ENCODE measurements at places on chromosomes 1 and 21.

DNA sequence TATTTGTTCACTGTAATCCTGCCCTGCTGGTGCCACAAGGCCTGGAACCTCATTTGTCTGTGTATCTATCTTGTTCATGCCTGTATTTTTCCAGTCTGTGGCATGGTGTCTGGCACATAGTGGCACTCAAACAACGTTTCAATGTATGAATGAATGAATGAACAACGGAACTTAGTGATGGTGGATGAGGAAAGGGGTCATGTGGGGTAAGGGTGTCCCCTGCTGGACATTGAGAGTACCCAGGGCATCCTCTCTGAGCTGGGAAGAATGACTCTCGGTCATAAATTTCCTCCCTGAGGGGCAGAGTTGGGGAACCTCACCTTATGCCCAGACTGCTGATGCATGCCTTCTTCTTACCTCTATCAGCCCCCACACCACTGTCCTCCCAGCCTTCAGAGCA lies 18.9 kb upstream of the ZNF683 start:
- DNase-seq = peak; percentile 23

GRCh38 chr1:180646093-180646492 lies 14.3 kb downstream of the XPR1 start:
- DNase-seq = no peak

DNA sequence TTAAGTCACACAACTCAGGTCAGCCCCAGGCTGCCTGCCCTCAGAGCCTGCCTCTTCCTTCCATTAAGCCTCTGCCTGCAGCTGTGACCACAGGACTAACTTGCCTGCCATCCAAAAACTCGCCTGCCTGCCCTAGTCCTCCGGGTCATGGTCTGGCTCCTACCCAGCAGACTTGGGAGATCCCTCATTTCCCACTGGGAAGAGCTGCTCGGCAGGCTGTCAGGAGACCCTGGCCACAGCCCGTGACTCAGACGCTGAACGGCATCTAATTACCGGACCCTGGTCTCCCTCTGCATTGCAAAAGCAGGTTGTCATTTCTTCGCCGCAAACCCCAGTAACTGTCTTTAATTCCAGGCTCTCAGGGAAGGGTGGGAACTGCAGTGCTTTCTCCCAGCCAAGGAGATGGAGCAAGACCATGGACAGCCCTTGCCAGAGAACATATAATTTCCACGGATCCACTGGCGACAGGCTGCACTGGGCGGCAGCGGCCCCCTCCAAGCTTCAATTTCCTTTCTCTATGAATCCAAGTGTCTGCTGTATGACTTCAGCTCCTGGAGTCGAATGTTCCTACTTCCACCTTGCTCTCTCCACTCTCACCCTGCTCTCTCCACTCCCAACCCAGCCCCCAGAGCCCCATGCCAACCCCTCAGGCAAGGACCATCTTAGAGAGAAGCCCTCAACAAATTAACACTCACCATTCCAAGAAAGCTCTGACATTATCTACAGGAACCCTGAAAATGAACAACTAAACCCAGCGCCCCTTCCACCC lies 20.4 kb downstream of the OLFML2B start:
- no peak for DNase-seq

DNA sequence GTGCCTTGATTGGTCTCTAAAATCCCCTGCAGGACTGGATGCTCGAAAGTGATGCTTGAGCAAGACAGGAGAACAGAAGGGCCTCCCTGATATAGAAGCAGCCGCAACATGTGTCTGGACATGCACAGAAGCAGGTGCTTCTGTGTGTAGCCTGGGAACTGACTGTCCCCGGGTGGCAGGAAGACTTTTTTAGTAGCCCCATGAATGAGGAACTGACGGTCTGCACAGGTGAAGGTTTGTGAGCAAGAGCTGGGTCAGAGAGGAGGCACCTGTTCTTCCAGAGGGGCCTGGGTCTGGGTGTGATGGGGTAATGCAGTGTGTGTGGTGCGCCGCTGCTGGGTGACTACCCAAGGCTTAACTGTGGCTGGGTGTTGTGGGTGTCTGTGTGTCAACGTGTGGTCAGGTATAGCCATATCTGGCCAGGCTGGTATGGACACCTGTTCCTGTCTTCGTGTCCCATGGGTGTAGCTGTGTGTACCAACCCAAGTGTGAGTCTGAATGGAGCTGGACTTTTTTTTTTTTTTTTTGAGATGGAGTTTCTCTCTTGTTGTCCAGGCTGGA lies 39.1 kb upstream of the FOXO6 start:
- DNase-seq = no peak

DNA sequence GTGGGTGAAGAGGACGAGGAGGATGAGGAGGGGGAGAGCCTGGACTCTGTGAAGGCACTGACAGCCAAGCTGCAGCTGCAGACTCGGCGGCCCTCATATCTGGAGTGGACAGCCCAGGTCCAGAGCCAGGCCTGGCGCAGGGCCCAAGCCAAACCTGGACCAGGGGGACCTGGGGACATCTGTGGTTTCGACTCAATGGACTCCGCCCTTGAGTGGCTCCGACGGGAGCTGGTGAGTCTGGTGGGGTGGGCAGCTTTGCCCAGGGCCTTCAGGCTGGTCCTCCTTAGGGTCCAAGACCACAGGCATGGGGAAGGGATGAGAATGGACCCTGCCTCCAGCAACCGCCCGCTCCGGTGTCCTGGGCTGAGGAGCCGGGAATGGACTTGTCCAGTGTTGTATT lies 430 bp downstream of the FAM167B start:
- no peak for DNase-seq

GRCh38 chr1:60598041-60598910 lies 484.1 kb upstream of the NFIA start:
- DNase-seq = no peak

- no peak for DNase-seq
Observed at GRCh38 chr21:36689324-36689723, 9.6 kb upstream of the SIM2 start.

DNA sequence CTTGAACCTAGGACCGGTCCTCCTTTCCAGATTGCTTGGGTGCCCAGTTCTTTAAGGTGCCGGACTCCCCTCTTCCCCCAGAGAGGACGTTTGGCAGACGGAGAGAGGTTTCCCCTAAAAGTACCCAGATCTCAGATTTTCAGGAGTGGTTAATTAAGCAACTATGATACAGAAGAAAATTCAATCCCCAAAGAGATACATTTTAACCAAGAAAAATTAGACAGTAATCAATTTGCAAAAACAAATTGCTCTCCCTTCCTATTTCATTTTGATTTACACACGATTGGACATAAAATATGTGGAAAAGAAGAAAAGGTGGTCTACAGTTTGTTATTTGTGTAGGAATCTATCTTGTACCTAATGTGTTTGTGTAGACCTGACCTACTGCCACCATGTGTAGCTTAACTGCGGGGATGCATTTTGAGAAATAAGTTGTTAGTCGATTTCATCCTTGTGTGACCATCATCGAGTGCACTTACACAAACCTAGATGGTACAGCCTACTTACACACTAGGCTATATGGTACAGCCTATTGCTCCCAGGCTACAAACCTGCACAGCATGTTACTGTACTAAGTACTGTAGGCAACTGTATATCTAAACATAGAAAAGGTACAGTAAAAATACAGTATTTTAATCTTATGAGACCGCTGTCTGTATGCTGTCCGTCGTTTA lies 755 bp downstream of the RPAP2 start:
- no peak for DNase-seq

- no peak for DNase-seq
Observed at GRCh38 chr1:42978317-42979035, 19.8 kb upstream of the SLC2A1 start.

GRCh38 chr1:234647245-234647644 lies 37.3 kb upstream of the IRF2BP2 start:
- no peak for DNase-seq

DNA sequence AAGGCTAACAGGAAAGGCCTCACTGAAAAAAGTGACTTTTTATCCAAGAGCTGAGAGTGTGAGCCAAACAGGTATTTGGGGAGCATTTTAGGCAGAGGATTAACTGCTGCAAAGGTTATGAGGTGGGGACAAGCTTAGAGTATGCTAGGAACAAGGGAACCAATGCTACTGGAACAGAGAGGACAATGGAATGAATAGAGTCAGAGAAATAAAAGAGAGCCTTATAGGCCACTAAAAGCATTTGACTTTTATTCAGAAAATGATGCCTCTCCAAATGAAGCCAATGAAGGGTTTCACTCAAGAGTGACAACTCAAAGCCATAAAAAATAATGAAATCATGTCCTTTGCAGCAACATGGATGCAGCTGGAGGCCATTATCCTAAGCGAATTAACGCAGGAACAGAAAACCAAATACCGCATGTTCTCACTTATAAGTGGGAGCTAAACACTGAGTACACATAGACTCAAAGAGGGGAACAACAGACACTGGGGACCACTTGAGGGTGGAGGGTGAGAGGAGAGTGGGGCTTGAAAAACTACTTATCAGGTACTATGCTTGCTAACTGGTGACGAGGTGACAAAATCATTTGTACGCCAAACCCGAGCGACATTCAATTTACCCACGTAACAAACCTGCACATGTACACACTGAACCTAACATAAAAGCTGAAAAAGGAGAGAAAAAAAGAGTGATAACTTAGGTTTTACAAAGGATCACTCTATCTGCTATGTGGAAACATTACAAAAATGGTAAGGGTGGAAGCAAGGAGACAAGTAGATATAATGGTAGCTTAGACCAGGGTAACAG lies 11.1 kb downstream of the PTP4A2 start:
- DNase-seq = no peak

GRCh38 chr21:17631195-17631594 lies 18.5 kb upstream of the BTG3 start:
- DNase-seq = no peak

GRCh38 chr1:55640708-55641473 lies 425.7 kb upstream of the USP24 start:
- peak; percentile 16 for DNase-seq

GRCh38 chr1:112711670-112712069 lies 3.5 kb downstream of the PPM1J start:
- no peak for DNase-seq

DNA sequence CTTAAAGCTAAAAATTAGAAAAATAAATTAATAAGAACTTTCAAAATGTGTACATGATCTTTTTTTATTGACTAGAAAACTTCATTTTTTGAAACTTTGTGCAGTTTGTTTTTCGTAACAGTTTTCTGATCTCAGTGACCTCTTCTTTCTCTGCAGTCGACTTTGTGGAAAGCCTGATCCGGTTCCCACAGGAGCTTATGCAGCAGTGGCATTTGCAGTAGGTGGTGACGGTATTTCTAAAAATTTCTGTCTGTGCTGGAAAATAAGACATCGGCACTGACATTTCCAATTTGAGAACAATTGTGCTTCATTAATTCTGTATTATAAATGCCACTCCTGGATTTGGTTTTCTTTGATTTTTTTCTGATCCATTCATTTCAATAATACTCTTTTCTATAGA lies 68.8 kb downstream of the CLDN17 start:
- DNase-seq = no peak

GRCh38 chr21:41964171-41964570 lies 10.4 kb upstream of the C2CD2 start:
- no peak for DNase-seq

DNA sequence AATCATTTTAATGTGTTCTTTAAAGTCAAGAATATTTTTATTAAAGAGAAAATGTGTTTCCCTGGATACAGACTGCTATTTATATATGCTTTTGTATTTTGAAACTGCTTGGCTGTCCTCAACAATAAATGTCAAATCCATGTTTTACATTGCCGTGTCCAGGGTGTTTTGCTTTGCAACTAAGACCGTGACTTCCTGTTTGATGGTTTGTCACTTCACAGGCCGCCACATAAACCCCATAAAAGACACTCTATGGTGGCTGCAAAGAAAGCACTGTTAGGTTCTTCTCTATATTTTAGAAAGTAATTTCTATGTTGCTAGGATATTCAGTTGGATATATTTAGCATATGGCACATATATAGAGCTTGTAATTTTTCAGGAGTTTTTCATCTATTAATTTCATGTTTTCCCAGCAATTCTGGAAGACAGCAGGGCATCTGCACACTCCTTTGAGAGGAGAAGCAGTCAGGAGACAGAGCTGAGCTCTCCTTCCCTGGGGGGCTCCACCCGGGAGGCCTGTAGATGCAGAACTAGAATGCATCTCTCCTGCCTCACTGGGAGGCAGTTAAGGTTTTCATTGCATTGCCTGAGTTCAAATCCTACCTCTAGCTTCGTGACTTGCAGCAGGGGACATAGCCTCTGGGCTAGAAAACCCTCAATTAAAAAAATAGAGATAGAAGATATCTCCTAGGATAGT lies 33.1 kb downstream of the PRDM2 start:
- no peak for DNase-seq

- DNase-seq = no peak
Observed at GRCh38 chr21:32962268-32962667, 63.5 kb upstream of the OLIG2 start.

DNA sequence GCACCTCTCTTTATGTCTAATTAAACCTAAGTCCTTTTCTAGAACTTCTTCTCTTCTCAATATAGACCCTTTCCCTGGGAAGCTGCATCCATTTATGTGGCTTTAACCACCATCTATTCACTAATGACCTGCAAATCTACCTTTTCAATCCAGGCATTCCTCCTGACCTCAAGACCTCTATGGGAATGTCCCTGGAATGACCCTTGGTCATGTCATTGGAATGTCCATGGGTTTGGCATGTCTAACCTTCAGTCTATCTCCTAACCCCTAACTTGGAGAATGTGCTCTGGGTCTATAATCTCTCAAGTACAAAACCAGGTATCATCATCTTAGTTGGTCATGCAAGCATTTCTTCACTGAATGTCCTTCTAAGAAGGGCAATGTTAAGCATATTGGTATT lies 196.1 kb downstream of the KCNH1 start:
- no peak for DNase-seq

GRCh38 chr1:112317611-112318062 lies 78.4 kb upstream of the CTTNBP2NL start:
- no peak for DNase-seq

DNA sequence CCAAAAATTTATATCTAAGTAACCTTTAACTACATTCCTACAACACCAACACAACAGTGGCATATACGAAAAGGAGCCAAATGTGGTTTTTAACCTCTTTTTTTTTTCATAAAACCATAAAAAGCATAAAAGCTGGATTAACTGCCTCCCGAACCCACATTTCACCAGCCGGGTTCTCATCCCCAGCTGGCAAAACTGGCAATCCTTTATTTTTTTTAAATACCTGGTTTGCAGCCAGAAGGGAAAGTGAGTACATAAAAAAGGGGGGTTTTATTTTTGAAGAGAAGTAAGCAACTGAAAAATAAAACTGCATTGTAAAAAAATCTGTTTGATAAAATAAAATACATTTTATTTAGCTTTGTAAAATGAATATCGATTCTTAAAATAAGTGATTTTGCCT lies 295.4 kb downstream of the AKT3 start:
- DNase-seq = no peak

Measured in stimulated activated CD4-positive, alpha-beta T cell treated with anti-CD3 and anti-CD28 coated beads, TNF-alpha, amount 100 ng/mL, for 24 hours (primary cell).